NCI-H2081 treated with DMSO at 0.1 percent for 48 hours (cell line): ENCODE measurements at places on chromosomes 5 and 9.
A peak's percentile ranks its signal among the peaks of the same experiment; 100 is the strongest.

DNA sequence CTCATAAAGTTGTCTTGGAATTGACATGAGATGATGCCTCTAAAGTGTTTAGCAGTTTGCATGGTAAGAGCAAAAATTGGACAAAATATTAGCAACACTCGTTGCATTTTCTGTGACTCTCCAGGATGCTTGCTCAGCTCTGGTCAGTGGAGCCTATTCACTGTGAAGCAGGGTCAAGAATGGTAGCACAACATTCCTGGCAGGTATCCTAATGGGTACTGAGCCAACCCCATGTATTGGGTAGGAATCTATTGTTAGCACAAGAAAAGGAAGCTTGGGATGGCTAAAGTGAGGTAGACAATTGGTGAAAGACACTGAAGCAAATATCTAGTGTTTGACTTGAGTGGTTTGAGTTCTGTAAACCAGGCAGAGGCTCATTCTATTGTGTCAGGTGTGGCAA is 10.4 kb upstream of the ACTBL2 start:
- DNase-seq = no peak

GRCh38 chr5:7456206-7456605 is 60.3 kb downstream of the ADCY2 start:
- DNase-seq = no peak

DNA sequence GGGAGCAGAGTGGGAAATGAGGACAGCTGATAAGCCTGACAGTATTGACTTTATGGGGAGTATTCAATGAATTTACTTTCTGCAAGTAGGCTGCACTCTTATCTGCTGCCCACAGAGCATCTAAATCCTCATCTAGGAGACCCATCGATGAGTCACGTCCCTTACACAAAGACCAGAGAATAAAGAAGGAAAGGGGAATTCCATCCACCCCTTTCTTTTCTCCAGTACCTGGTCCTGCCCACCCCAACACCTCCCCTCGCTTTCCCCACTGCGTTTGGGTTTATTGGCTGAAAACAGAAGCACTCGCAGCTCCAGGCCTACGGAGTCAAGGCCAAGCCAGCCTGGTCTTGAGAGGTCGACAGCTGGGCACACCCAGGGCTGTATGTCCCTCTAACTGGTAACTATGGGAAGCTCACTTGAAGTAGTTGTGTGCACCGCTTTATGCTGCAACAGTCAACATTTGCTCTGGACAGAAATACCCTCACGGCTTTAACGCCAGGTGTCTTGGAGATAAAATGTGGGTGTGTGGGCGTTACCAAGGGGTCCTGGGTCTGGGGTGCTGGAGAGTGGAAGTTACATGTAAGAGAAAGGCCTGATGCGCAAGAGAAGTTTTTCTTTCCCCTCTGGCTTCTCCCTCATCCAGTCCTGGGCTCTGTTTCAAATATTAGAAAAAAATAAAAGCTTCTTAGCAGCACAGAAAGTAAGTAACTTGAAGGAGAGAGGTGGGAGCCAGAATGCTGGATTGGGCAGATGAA is 14.5 kb upstream of the TAL2 start:
- DNase-seq = no peak

GRCh38 chr5:37717613-37718431 is 122.0 kb downstream of the GDNF start:
- DNase-seq = peak; percentile 81

GRCh38 chr9:121271368-121272341 is 3.7 kb downstream of the GSN start:
- DNase-seq = no peak
